DND-41 (cell line): ENCODE measurements at places on chromosomes 5 and 9.

DNA sequence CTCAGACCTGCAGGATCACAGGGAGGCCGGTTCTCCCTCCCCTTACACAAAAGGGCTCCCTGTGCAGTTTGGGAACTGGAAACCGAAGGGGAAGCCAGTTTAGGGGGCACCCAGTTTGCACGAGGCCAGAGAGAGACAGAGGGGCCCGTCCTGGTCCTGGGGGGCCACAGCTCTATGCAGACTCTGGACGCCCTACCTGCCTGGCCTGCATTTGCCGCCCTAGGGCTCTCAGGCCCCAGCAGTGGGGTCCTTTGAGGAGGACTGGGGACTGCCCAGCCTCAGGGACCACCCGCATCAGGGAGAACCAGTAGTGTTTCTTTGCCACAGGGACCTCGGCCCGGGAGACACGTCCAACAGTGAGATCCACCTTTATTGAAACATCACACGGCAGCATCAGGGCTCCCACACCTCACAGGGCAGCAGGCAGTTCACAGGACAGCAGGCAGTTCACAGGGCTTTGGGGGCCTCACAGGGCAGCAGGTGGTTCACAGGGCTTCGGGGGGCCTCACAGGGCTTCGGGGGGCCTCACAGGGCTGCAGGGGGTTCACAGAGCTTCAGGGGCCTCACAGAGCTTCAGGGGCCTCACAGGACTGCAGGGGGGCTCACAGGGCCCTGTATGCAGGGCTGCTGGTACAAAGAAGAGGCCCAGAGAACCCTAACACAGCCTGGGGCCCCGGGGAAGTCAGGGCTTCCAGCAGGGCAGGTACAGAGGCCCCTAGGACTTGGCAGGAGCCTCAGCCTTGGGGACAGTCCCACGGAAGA is 648 bp upstream of the NSMF start:
- no peak overlapping the region for H3K4me3 ChIP-seq
- no peak for DNase-seq
- peaks cover 16% of the 10 kb centered on the region for H3K4me1 ChIP-seq

DNA sequence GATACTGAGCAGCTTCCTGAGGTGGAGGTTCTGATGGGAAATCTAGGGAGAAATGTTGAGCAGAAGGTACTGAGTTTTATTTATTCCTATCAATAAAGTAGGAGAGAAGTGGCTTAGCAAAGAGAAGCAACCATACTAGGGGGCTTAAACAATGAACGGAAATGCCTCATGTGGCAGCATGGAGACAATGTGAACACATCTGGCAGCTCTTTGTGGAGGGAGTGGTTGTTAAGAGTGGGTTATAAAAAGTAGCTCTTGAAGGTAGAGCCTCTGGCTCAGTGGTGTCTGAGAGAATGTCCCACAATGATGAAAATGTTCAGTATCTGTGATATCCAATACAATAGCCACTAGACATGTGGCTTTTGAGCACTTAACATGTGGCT is 52.7 kb upstream of the EQTN start:
- no peaks in the 10 kb centered on the region for H3K36me3 ChIP-seq
- no peak for DNase-seq
- H3K4me3 ChIP-seq, result no peak overlapping the region
- H3K4me1 ChIP-seq, result no peaks in the 10 kb centered on the region

GRCh38 chr5:171428168-171428696 is 8.8 kb downstream of the FGF18 start:
- no peaks in the 10 kb centered on the region for H3K27me3 ChIP-seq
- H3K4me1 ChIP-seq, result no peaks in the 10 kb centered on the region
- DNase-seq, result no peak
- no peak overlapping the region for H3K27ac ChIP-seq
- H3K4me3 ChIP-seq, result no peak overlapping the region

GRCh38 chr9:6873857-6874256 is 116.1 kb downstream of the KDM4C start:
- H3K27ac ChIP-seq, result no peak overlapping the region
- H3K4me3 ChIP-seq, result no peak overlapping the region
- no peaks in the 10 kb centered on the region for H3K4me1 ChIP-seq
- DNase-seq, result no peak
- no peaks in the 10 kb centered on the region for H3K27me3 ChIP-seq

DNA sequence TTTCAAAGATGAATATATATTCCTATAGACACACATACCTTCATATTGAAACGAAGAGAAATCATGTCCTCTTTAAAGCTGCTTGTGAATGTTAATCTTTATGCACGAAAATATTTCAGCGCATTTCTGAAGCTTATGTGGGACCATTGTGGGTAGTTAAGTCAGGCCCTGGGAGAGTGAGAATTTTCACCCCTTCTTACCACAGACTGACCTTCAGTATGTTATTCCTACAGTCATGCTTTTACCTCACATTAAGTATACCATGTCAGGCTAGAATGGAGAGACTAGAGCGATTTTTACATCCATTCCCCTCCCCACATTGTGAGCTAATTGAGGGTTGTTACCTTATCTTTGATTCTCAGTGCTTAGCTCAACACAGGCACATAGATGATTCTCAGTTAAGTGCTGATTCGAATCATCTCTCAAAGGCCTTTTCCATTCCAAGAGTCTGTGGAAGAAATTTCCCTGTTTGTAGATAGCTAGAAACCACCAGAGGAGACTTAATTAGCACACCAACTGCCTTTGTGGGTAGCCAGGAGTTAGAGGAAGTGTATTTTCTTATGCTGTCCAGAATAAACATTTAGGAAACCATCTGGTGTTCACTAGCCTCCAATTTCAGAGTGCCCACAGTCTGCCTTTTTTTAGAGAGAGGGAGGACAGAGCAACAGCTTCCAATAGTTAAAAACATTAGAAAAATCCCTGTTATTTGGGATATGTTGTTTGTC is 110.5 kb downstream of the MEGF10 start:
- no peak for DNase-seq
- H3K4me3 ChIP-seq, result no peak overlapping the region
- no peaks in the 10 kb centered on the region for H3K36me3 ChIP-seq

GRCh38 chr5:143251946-143252345 is 151.5 kb downstream of the NR3C1 start:
- H3K27me3 ChIP-seq, result no peaks in the 10 kb centered on the region
- H3K4me1 ChIP-seq, result no peaks in the 10 kb centered on the region
- H3K4me3 ChIP-seq, result no peak overlapping the region

- H3K27me3 ChIP-seq, result no peaks in the 10 kb centered on the region
- DNase-seq, result peak; percentile 9
- H3K4me3 ChIP-seq, result no peak overlapping the region
- H3K27ac ChIP-seq, result no peak overlapping the region
Measured at GRCh38 chr9:134571946-134572917, 69.4 kb upstream of the COL5A1 start.

GRCh38 chr5:8135742-8136141 is 266.8 kb downstream of the MTRR start:
- no peak overlapping the region for H3K4me3 ChIP-seq
- H3K27ac ChIP-seq, result no peak overlapping the region
- no peaks in the 10 kb centered on the region for H3K27me3 ChIP-seq
- H3K36me3 ChIP-seq, result no peaks in the 10 kb centered on the region
- no peak for DNase-seq
- no peaks in the 10 kb centered on the region for H3K4me1 ChIP-seq

- H3K27me3 ChIP-seq, result no peaks in the 10 kb centered on the region
- no peak overlapping the region for H3K4me3 ChIP-seq
- no peaks in the 10 kb centered on the region for H3K36me3 ChIP-seq
- H3K4me1 ChIP-seq, result no peaks in the 10 kb centered on the region
Measured at GRCh38 chr5:156513123-156513815, 186.3 kb downstream of the SGCD start.

DNA sequence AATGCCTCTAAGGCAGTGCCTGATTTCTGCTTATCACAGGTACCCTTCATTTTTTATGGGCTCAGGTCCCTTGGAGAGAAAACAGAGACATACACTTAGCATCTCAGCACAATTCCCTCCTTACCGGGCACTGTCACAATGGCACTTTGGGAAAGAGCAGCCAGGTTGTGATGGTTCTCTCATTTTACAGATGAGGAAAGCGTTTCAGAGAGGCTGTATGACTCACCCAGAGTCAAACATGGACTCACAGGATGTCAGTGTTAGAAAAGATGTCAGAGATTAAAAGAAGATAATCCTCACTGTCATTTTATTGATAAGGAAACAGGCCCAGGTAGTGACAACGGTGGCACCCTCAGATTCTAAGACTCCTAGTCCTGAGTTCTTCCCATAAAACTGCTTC is 12.0 kb upstream of the SLC31A2 start:
- no peak overlapping the region for H3K27ac ChIP-seq
- no peak overlapping the region for H3K4me3 ChIP-seq
- H3K27me3 ChIP-seq, result peaks cover 6% of the 10 kb centered on the region

GRCh38 chr5:176897263-176897662 is 1.9 kb downstream of the HK3 start:
- no peak for DNase-seq
- H3K36me3 ChIP-seq, result no peaks in the 10 kb centered on the region
- H3K4me1 ChIP-seq, result no peaks in the 10 kb centered on the region
- peaks cover 5% of the 10 kb centered on the region for H3K27me3 ChIP-seq
- no peak overlapping the region for H3K27ac ChIP-seq
- no peak overlapping the region for H3K4me3 ChIP-seq

DNA sequence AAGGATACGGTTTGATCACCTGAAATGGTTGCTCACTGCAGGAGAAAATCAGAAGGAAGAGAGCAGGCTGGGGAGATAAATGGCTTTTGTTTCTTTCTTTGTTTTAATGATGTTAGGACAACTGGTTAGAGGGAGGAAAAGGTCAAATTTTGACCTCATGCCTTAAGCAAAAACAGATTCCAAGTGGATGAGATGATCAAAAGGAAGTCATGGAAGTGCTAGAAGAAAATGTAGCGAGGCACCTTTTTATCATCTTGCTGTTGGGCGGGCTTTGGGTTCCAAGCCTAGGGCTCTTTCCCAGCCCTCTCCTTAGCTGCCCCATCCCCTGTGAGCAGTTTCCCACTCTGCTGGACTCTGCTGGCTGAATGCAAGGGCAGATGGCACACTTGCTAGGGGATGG is 127.9 kb downstream of the ADAMTS2 start:
- H3K27me3 ChIP-seq, result no peaks in the 10 kb centered on the region
- no peak for DNase-seq
- no peaks in the 10 kb centered on the region for H3K36me3 ChIP-seq
- H3K4me3 ChIP-seq, result no peak overlapping the region
- no peaks in the 10 kb centered on the region for H3K4me1 ChIP-seq

GRCh38 chr9:127344368-127345000 is 52.5 kb upstream of the SLC2A8 start:
- H3K27me3 ChIP-seq, result peaks cover 70% of the 10 kb centered on the region
- no peak overlapping the region for H3K4me3 ChIP-seq
- DNase-seq, result no peak
- H3K4me1 ChIP-seq, result no peaks in the 10 kb centered on the region
- no peak overlapping the region for H3K27ac ChIP-seq

DNA sequence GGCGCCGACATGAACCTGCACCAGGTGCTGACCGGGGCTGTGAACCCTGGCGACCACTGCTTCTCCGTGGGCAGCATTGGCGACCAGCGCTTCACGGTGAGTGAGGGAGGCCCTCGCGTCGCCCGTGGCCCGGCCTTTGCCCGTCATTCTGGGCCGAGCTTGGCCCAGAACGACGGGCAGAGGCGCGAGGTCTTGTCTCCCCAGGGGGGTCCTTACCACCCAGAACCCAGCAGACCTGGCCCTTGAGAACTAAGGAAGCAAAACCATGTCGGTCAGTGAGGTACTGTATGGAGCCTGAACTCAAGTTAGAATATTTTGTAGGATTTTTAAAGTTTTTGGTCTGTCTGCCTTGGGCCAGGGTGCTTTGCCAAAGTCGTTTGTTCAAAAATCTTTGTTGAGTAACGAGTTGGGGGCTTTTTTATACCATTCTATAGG is 691 bp downstream of the DMXL1 start:
- peaks cover 48% of the 10 kb centered on the region for H3K4me1 ChIP-seq
- H3K27me3 ChIP-seq, result no peaks in the 10 kb centered on the region
- DNase-seq, result no peak
- peak overlapping the region; percentile 83 for H3K27ac ChIP-seq
- H3K36me3 ChIP-seq, result no peaks in the 10 kb centered on the region; the same call in 1 of the 2 replicates
- H3K4me3 ChIP-seq, result peak overlapping the region; percentile 96

DNA sequence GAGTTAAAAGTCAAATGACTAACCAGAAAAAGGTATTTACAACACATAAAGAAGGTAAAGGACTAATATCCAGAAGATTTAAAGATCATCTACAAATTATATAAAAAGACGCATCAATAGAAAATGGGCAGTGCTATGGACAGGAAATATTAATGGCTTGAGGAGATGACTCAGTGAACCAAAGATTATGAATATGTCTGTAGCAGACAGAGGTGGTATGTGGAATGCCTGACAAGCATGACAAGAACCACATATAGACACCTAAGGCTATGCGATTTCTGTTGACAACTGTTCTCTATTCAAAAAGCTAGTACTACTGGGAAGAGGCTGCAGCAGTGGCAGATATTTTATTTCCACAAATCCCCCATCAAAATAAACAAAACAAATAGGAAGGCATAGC is 177.0 kb upstream of the SH3GL2 start:
- no peaks in the 10 kb centered on the region for H3K4me1 ChIP-seq
- H3K27me3 ChIP-seq, result no peaks in the 10 kb centered on the region
- H3K4me3 ChIP-seq, result no peak overlapping the region
- no peak overlapping the region for H3K27ac ChIP-seq

GRCh38 chr5:10118150-10118549 is 131.5 kb downstream of the ATPSCKMT start:
- H3K4me3 ChIP-seq, result no peak overlapping the region
- no peaks in the 10 kb centered on the region for H3K27me3 ChIP-seq
- DNase-seq, result no peak
- no peaks in the 10 kb centered on the region for H3K4me1 ChIP-seq
- no peaks in the 10 kb centered on the region for H3K36me3 ChIP-seq

DNA sequence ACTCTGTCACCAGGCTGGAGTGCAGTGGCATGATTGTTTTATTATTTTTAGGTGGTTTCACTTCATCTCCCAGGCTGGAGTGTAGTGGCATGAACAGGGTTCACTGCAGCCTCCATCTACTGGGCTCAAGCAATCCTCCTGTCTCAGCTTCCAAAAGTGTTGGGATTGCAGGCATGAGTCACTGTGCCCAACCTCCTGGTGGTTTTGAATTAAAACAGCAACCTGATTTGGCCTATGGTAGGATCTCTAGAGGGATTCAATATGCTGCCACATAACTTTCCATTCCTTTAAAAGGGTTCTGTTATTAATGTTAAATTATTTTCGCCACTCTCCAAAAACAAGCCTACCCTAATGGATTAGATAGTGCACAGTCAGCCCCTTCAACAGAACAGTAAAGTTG is 9.9 kb upstream of the HSPA4 start:
- no peak overlapping the region for H3K4me3 ChIP-seq
- H3K36me3 ChIP-seq, result no peaks in the 10 kb centered on the region
- H3K27me3 ChIP-seq, result no peaks in the 10 kb centered on the region
- H3K4me1 ChIP-seq, result no peaks in the 10 kb centered on the region

DNA sequence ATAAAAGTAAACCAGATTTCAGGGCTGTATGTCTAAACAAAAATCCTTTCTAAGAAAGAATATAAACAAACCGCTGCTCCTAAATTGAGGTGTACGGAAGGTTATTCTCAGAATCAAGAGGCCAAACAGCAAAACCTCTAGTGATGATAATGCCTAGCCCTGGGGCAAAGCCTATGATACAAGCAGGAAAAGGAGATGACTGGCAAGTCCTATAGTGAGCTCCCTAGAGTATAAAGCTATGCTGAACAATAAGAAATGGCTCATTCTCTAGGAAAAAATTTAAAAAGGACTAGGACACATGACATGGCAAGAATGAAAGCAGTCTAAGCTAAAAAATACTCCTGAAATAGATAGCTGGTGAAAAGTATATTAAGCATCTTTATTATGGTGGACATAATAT is 187.1 kb downstream of the BNC2 start:
- H3K4me3 ChIP-seq, result no peak overlapping the region
- no peaks in the 10 kb centered on the region for H3K36me3 ChIP-seq
- H3K4me1 ChIP-seq, result no peaks in the 10 kb centered on the region
- DNase-seq, result no peak

- H3K27me3 ChIP-seq, result no peaks in the 10 kb centered on the region
- no peaks in the 10 kb centered on the region for H3K36me3 ChIP-seq
- H3K4me1 ChIP-seq, result no peaks in the 10 kb centered on the region
Measured at GRCh38 chr5:155167736-155168135, 154.2 kb downstream of the KIF4B start.
